ENCODE measurements at places on chromosomes 5 and 9.
A peak's percentile ranks its signal among the peaks of the same experiment; 100 is the strongest.

GRCh38 chr9:79610791-79611614, 39.2 kb downstream of the TLE4 start:
- peak; percentile 93 for DNase-seq

- peak; percentile 92 for DNase-seq
Observed at GRCh38 chr9:122445155-122445749, 32.5 kb downstream of the OR1J1 start.

DNA sequence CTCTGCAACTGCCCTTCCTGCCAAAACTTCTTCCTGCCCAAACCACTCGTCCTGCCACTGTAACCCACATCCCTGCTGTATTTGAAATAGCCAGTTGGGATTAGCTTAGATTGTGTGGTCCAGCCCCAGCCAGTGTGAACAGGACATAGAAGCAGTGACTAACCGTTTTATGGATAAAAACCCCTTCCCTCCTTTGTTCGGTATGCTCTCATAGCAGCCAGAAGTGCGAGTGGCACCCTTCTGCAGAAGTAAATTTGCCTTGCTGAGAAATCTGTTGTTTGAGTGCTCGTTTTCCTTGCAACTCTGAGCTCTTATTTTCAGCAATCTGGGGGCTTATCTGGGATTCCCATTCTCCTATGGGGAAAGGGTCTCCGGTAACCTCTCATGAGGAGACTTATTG, 470.0 kb downstream of the PRDM9 start:
- DNase-seq: no peak

DNA sequence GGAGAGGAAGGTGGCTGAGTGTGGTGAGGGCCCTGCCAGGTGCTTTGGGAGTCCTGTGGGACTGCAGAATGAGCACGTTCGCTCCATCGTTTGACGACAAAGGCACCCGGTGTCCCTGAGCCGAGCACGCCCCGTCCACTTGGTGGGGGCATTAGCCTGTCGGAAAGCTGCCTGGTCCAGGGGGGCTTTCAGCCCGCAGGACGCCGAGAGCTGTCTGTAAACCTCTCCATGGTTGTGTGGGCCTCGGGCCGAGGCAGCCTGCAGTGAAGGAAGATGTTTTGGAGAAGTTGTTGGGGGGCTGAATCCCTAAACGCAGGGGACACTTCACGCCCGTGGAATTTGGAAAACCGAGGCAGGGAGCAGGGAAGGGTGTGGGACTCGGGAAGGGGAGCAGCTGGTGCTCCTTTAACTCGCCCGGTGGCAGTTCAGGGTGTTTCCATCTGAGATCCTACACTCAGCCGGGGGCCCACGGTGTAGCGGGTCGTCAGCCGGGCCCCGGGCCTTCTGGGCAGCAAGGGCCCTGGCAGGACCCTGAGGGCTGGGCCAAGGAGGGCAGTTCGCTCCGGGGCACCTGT, 53.8 kb downstream of the MRPL36 start:
- DNase-seq: no peak
